ENCODE measurements at places on chromosomes 4 and X.

GRCh38 chrX:86103061-86103460, 45.2 kb upstream of the DACH2 start:
- no peak for DNase-seq

- no peak for DNase-seq
These were observed 12.2 kb upstream of the DUSP9 start for GRCh38 chrX:153634832-153635231.

DNA sequence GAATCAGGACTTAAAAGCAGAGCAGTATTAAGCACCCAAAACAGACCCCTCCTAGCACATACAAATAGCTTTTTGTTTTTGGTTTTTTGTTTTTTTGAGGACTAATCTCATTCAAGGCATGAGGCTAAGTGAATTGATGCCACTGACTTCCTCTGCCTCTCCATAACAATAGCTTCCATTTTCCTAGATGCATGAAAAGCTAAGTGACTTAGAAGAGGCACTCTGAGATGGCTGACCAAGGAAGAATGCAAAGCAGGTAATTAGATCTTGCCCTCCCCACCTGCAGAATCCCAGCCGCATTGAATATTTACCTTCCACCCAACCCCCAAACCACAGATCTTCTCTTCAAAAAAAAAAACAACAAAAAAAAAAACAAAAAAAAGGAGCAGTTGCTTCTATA, 7.4 kb upstream of the KDR start:
- DNase-seq: no peak

- no peak for DNase-seq
These were observed 35.7 kb downstream of the BTC start for GRCh38 chr4:74758551-74759145.

GRCh38 chrX:56882581-56882980, 112.8 kb downstream of the SPIN3 start:
- no peak for DNase-seq

DNA sequence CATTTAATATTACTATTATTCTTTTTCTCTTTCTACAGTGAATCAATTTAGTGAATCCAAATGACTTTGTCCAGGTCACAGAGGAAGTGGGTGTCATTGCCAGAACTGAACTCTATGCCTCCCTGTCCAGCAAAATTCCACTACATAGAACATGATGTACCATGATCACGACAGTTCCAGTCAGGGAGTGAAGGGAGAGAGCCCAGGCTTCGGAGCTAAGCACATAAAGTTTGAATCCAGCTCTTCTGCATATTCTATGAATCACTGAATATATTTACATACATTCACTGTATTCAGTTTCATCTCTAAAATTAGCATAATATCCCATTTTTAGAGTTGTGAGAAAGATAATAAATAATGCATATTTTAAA, 17.4 kb downstream of the ARHGEF38 start:
- DNase-seq: no peak

GRCh38 chr4:120209706-120210105, 143.1 kb upstream of the MAD2L1 start:
- DNase-seq: no peak

GRCh38 chr4:3229964-3230363, 19.0 kb upstream of the MSANTD1 start:
- DNase-seq: no peak

GRCh38 chrX:151176231-151176750, at the start of gene GPR50:
Gene GPR50 (plus strand): TSS chrX:151176584. CDS start chrX:151176722, 138 bp downstream.
- no peak for DNase-seq

GRCh38 chr4:70706044-70706461, 15.7 kb upstream of the RUFY3 start:
- DNase-seq: no peak

DNA sequence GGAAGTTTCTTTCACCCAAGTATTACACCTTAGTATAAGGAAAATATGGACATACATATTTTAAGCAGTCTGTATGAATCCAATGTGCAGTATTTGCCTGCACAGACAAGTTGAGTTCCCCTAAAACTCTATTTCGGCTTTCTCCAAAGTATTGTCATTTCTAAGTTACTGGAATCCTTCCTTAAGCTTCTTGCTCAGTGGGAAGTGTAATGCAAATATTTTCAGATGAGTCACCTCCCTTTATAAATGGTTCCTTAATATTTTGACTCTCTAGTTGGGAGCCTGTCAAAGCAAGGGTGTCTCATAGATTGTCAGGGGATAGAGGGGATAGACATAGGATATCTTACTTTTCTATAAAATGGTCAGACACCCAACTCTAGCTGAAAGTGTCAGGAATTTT, 178.6 kb downstream of the NAA11 start:
- DNase-seq: no peak

DNA sequence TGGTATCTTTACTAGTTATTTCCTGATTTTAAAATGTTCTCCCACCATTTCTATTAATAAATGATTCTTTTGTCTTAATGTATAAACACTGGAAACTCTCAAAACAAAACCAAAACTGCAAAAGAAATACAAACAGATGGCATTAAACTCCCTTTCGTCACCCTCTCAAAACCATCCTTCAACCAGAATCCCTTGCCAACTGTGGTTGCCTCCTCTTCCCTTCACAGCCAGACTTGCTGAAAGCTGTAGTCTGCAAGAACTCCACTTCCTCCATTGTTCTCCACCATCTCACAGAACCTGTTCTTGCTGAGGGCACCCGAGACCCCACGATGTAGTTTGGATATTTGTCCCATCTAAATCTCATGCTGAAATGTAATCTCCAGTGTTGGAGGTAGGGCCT, 96.5 kb downstream of the WWC2 start:
- no peak for DNase-seq

DNA sequence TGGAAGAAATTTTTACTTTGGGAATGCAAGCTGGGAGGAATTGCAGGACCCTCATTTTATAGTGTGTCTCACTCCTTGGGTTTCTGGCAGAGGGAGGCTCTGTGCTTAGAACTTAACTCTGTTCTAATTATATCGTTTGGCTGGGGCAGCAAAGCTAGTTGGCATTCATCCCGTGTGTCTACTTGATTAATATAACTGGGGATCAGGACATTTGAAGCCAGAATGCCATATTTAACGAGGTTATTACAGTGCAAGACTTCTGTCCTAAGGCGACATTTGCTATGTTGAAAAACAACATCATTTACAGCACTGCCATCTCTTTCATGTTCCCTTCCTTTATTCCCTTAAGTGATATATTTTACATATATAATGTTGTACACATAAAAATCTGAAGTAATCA, 179.1 kb upstream of the TBC1D9 start:
- no peak for DNase-seq

- no peak for DNase-seq
These were observed 7.9 kb downstream of the CXCL6 start for GRCh38 chr4:73844345-73844744.

- peak; percentile 6 for DNase-seq
These were observed 334.0 kb upstream of the NDST3 start for GRCh38 chr4:117700111-117700892.

GRCh38 chr4:8105306-8106100, 53.1 kb downstream of the ABLIM2 start:
- DNase-seq: no peak

DNA sequence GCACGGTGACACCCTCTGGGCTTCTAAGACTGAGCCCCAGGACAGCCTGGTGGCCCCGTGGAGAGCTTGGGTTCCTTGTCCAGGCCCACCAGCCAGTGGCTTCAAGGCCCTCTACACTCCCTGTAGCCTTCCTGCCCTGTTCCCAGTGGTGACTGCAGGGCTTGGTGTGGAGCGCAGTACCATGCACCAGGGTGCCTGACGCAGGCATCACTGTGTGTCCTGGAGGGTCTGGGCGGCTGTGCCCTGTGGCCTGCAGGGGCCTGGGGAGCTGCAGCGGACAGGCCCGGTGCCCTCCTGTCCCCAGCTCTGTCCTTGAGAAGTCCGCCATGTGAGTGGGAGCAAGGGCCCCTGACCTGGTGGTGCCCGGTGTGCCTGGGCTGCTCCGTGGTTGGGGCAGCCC, 4.3 kb downstream of the FGFRL1 start:
- no peak for DNase-seq

- peak; percentile 43 for DNase-seq
These were observed 3.6 kb downstream of the PSAPL1 start for GRCh38 chr4:7430965-7431695.

- no peak for DNase-seq
These were observed 3.4 kb upstream of the USP11 start for GRCh38 chrX:47229427-47229826.

- DNase-seq: no peak
These were observed 45.0 kb downstream of the RGS12 start for GRCh38 chr4:3337811-3338210.

DNA sequence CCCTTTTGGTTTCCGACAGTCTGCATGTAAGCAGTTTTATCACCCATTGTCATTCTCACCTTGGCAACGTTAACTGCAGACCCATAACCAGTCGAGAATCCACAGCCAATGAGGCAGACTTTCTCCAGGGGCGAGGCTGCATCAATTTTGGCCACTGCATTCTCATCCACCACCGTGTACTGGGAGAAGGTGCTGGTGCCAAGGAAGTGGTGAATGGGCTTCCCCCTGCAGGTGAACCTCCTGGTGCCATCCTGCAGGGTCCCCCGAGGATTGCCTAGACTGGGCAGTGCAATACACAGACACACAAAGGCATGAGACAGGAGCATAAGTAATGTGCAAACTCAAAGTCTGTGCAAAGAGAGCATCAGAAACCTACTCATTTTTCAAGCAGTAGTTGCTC, 5.4 kb downstream of the ADH1B start:
- no peak for DNase-seq

GRCh38 chr4:5463936-5464650, 244.3 kb downstream of the EVC2 start:
- DNase-seq: no peak

DNA sequence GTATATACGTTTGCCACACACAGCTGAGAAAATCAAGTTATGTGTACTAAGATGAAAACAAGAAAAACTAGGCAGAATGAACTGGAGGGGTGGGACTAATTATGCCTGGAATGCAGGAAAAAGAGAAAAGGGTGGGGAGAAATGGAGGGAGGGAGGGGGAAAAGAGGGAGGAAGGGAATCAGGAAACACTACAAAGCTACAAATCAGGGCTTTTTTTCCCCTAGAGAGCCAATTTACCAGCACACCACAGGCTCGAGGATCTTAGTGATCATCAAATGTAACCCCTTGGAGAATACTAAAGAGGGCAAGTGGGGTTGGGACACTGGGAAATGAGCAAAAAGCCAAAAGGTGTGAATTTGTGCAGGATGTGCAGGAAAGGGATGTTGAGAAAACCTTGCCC, 451.9 kb downstream of the SMARCA1 start:
- no peak for DNase-seq

- DNase-seq: no peak
These were observed 36.3 kb downstream of the ING2 start for GRCh38 chr4:183541010-183541751.

GRCh38 chrX:149571770-149572169, 15.5 kb downstream of the MAGEA9B start:
- no peak for DNase-seq

- peak; percentile 76 for DNase-seq
These were observed 36.3 kb downstream of the SULT1E1 start for GRCh38 chr4:69823481-69824186.

GRCh38 chr4:148258535-148258934, 183.7 kb downstream of the NR3C2 start:
- no peak for DNase-seq

DNA sequence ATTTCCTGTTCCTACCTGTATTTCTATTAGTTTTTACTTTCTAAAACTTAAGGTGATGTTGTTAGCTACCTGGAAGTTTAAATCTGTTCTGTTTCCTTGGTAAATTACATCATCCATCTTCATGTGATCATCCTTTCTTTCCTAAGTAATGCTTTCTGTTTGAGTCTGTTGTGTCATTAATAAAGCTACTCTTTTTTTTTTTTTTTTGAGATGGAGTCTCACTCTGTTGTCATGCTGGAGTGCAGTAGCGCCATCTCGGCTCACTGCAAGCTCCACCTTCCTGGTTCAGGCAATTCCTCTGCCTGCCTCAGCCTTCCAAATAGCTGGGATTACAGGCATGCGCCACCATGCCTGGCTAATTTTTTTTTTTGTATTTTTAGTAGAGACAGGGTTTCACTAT, 73.3 kb downstream of the FIP1L1 start:
- DNase-seq: peak; percentile 7

- no peak for DNase-seq
These were observed 70.0 kb upstream of the TLL1 start for GRCh38 chr4:165803005-165803404.

GRCh38 chrX:150766351-150767044, 73.3 kb downstream of the MTMR1 start:
- DNase-seq: no peak

GRCh38 chr4:176584031-176584606, 208.6 kb downstream of the VEGFC start:
- no peak for DNase-seq

DNA sequence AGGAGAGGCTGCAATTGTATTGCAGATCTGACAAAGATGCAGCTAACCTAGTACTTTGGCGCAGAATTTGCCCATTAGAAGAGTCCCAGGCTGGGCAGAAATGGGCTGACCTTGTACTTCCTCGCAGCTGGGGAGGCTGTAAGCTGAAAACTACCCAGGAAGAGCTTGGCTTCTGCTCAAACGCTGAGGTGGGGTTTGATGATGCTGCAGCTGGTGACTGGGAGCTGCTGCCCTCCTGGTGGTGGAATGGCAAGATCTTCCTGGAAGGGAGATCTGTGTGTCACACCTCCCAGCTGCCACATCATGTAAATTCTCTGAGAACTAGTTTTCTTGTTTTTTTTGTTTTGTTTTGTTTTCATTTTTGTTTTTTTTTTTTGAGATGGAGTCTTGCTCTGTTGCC, 17.4 kb downstream of the CCNG2 start:
- no peak for DNase-seq

- no peak for DNase-seq
These were observed 1391.6 kb downstream of the ADGRL3 start for GRCh38 chr4:62591756-62592155.

Measured in Caco-2 (cell line).